Liver (tissue), 10 donors: ENCODE measurements at places on chromosomes 13 and 19. TPM values are rescaled to one million over a fixed set of nuclear protein-coding genes. Genes with fewer than 3 reads are reported as not detected.

CATSPERD gene
- polyA plus RNA-seq = not detected

CEACAM6 gene
- not detected for polyA plus RNA-seq

GRCh38 chr13:70490320-70490935 lies 382.2 kb upstream of the KLHL1 start:
- DNase-seq = no peak

GRCh38 chr13:48838193-48838973 lies 137.3 kb upstream of the FNDC3A start:
- no peak for DNase-seq

- DNase-seq = no peak
These were observed 51.1 kb downstream of the TNFRSF19 start for GRCh38 chr13:23621316-23621645.

DNA sequence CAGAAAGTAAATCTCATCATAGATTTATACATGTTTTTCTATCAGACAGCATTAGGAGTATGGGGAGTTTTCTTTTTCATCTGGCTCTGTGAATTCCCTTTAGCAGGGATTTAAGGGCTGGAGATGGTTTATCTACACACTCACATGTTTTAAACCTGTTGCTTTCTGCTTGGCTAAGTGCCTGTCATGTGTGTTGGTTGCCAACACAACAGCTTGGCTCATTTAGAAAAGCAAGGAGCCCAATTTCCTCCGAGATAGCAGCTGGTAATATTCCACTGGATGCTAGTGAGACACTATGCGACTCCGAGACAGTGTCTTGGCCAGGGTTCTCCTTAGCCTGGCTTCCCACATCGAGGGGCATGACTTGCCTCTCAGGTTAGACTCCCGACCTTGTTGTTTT lies 83.3 kb downstream of the KLF5 start:
- no peak for DNase-seq

SIAH3 gene
- not detected for polyA plus RNA-seq

DNA sequence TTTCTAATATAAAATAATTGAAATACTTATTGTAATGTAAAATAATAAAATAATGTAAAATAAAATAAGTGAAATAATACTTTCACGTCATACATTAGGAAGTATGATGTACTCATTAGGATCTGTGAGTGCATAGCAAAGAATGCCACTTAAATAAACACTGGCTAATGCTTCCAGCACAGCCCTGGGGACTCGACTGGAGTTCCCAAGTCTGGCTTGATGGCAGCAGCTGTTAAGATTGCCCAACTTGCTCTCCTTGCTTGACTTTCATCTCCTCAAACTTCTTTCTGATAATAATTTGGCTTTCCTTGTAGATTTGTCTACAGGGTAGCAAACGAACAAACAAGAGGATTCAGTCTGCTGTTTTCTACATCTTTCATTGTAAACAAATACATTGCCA lies 191.9 kb downstream of the COG6 start:
- DNase-seq = no peak

DNA sequence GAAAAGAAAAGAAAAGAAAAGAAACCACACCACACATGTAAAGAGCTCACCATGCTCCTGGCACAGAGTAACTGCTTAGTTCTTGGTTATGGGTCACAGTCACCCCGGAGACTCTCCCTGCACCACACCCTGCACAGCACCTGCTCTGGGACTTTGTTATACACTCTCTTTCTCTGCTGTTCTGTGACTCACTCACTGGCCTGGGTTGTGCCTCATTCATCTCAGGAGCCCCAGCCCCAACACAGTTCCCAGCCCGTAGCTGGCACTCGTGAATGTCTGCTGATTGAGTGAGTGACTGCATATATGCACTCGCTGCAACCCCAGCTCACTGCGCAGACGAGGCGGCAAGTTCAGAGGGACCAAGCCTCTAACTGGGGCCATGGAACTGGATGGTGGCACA lies 22.9 kb upstream of the ZNF507 start:
- no peak for DNase-seq

GRCh38 chr13:27924529-27925141 lies 4.8 kb downstream of the PDX1 start:
- no peak for DNase-seq

DNA sequence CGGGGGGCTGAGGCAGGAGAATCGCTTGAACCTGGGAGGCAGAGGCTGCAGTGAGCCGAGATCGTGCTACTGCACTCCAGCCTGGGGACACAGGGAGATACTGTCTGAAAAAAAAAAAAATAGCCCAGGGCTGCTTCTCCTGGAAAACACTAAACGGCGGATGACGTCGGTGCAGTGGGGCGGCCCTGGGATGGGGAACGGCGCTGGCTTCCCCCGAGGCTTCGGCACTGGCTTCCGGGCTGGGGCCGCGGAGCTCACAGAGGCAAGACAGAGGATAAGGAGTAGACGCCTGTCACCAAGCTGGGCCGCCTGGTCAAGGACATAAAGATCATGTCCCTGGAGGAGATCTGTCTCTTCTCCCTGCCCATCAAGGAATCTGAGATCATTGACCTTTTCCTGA lies 5.0 kb downstream of the PRSS57 start:
- DNase-seq = no peak

GRCh38 chr13:31885994-31886393 lies 145.6 kb upstream of the FRY start:
- DNase-seq = no peak

DNA sequence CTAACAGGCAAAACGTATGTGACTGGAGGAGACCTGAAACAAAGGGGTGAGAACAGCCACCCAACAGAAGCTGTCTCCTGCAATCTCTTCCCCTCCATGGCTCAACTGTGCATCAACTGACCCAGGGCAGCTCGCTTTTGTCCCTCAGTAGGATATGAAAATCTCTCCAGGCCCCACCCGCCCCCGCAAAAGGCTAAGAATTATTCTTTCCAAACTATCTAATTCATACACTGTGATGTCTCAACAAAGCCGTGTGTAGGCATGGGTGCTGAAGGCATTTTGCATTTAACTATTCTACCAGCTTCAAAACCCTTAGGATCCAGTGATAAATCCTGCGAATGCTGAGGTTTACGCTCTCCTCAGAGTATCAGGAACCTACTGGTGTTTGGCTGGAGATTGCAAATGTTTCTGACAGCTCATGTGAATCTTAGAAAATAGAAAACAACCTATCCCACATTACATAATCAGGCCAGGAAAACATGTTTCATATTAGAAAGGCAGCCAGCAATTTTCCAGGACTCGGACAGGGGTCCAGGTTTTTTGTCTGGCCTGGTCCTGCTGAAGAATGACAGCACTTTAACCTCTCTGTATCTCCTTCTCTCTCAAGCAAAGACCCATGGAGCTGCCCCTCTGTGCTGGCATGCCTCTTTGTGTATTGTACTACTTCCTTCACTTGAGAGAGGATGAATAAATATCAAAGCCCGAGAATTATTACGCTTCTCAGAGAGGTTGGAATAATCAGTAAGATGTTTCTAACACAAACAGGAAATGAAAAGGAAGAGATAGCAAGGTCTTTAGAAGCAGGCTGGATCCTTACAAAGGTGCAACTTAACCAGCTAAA lies 17.3 kb downstream of the DHRS12 start:
- no peak for DNase-seq
